ENCODE measurements at places on chromosomes 7 and 10.

DNA sequence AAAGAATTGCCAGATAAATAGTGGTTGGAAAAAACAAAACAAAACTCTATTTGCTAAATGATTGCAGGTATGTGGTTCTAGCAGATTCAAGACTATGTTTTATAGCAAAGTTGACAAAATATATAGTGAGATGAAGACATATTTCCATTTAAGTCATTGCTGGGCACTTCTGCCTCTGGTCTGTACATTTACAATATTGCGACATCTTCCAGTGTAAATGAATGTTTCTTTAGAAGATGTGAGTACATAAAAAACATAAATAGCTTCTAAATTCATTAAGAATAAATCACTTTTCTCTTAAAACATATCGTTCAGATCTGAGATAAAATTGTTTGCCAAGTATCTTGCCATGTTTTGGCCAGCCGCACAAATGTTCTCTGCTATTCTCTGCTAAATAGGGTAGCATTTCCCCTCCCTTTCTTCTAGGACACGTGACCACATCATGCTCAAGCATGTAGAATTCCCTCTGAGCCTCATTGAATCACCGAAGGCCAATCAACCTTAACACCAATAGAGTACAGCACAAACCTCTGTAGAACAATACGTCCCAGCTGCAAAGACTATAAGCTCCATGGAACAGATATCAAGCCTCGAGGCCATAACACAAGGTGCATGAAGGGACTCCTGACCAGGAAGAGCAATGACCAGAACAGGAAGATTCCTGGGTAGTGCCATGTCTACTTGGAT is 1173.3 kb downstream of the GATA3 start:
- DNase-seq, result no peak

DNA sequence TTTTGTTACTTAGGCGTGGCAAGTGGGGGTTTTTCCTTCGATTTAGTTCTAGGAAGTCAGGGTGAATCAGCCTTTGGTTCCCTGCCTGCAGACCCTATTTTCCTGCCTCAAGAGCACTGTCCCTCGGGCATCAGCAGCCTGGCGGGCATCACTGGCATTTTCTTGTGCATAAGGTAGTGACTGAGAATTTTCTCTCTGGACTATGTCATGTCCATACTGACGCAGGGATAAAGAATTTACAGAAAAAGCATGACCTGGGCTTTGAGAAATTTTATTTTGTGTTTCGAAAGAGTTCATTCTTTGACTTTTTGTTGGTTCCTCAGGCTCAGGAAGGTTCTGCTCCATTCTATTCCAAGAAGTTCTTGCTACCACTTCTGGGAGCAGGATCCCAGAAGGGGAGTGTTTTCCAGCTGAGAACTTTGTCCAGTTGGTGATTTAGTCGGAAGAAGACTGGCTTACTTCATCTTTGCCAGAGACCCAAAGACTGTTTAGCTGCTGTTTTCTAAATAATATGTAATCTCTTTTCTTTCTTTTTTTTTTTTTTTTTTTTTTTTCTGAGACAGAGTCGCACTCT is 213.9 kb upstream of the SH2B2 start:
- no peak for DNase-seq

GRCh38 chr10:62088786-62089185 is 179.9 kb downstream of the RTKN2 start:
- DNase-seq, result no peak

DNA sequence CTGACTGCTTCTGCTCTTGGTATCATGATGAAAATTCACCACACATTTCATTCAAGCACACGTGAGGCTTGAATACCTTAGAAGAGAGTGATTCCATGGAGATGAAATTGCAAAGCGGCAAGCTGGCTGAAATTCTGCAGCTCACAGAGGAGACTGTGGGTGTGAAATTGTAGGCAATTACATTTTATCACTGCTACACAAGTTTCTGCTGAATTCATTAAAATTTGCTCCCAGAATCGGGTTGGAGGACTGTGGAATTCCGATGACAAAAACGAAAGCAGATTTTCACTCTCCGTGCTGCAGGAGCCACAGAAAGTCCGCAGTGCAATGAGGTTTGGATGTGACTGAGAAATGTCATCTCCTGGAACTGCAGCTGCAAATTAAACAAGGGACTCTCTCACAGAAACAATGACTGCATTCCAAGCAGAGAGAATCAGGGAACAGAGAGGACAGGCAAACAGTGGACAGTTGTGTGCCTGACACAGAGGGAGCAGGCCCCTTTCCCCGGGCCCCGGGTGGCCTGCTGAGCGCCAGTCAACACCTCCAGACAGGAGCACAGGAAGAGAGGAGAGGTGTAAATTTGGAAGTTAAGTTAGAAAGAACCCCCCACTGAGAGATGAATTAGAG is 109.1 kb downstream of the C10orf90 start:
- no peak for DNase-seq

- no peak for DNase-seq
These were observed 8.6 kb upstream of the GRID1 start for GRCh38 chr10:86375204-86375603.

DNA sequence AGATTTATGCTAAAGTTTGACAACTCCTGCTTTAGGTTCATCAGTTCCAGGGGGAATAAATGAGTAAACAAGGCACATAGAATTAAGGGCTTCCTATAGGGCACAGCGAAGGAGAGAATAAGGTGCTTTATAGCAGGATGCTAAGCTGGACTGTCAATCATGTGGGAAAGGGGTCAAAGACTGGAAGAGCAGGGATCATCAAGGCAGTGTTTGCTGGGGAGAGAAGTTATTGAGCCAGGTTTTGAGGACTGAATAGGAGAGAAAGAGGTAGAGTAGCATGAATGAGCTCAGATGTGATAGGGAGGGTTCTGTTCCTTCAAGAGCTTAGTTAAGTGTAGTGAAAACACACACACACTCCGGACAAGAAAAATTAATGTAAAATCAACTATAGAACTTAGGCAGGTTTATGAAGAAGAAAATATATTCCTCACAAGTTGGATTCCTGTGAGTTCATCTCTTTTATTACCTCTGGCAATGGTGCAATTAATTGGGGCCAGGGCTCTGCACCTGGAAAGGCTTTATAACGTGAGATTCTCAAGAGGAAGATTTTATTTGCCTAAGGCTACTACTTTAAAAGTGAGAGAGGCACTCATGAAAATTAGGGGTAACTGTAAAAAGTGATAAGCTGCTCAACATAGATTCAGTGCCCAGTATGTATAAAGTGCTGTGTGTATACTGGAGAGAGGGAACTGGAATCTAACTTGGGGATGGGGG is 222.4 kb downstream of the AUTS2 start:
- no peak for DNase-seq
